ENCODE measurements at places on chromosomes 7 and 10.

GRCh38 chr7:87188930-87189329 is 30.6 kb downstream of the TMEM243 start:
- no peak for DNase-seq

GRCh38 chr10:74677951-74678350 is 148.4 kb upstream of the KAT6B start:
- no peak for DNase-seq

DNA sequence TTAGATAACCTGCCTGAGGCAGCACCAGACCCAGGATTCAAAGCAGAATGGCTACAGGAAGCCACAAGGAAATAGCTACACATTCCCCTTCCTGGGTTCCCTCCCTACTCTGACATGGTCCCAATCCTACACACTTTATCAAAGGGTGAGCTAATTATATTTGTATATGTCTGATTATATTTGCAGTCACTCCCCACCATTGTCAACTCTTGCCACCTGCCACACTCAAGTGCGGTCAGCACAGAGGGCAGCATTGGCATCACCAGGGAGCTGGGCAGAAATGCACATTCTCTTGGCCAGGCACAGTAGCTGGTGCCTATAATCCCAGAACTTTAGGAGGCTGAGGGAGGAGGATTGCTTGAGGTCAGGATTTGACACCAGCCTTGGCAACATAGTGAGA is 114.1 kb upstream of the PDLIM1 start:
- DNase-seq: no peak

DNA sequence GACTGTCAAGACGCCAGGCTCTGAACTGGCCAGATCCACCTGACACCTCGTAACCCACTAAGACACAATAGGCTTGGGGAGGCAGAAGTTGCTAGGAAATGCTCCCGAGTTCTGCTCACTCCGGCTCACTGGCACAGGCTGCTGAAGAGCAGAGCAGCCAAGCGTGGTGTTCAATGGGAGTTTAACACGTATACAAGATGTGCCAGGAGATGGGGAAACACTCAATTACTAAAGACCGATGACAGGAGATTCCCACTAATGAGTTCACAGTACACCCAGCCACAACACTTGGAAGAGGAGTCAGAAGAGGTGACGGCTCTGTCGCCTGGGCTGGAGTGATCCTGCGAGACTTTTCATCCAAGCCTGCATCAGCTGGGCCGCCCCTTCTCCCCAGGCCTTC is 303.4 kb downstream of the GFRA1 start:
- DNase-seq: no peak

DNA sequence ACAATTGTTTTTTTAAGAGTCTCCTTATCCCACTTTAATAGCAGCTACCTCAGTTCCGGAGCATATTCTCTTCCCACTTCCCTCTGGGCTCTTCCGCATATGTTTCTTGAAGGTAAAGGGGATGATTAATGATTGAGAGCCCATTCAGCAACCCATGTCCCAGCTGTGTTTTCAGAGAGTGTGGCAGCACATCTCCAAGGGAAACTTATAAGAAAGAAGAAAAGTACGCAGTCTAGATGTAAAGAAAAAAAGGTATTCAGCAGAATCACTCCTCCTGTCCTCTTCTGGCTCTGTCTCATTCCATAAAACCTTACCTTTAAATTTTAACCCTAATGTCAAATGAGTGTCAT is 9.7 kb upstream of the ANKRD7 start:
- DNase-seq: no peak

GRCh38 chr7:55457801-55458200 is 92.7 kb downstream of the LANCL2 start:
- DNase-seq: no peak

DNA sequence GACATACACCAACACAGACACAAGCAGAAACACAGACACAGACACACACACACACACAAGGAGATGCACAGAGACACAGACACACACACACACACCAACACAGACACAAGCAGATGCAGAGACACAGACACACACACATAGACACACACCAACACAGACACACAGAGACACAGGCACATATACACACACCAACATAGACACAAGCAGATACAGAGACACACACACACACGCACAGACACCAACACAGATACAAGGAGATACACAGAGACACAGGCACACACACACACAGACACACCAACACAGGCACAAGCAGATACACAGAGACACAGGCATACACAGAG is 347.2 kb upstream of the KLF6 start:
- DNase-seq: no peak

DNA sequence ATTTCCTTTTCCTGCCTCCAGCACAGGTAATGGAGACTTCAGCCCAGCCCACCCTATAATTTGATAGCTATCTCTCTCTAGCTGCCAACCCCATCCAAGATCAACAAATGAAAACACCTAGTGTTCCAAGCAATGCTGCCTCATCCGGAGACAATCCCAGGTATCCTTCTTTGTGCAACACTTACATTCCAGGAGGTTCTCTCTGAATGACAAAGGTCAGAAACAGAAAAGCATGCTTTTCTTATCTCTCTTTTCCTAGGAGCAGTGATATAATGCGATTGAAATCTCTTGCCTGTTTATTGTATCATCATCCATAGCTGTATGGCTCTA is 699.3 kb downstream of the INHBA start:
- no peak for DNase-seq

DNA sequence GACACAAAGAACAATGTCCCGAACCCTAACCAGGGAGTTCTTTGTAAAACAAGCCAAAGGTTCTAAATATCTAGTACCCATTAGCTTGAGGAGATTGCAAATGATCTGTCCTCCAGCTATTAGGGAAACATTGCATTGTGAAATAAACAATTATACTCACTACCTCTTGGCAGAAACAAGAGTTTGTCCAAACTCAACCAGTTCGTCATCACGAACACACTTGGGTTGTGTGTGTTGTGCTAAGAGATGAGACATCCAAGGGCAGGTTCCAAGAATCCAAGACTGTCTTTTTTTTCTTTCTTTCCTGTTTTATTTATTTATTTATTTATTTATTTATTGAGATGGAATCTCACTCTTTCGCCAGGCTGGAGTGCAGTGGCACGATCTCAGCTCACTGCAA is 793.1 kb upstream of the AUTS2 start:
- no peak for DNase-seq

GRCh38 chr7:108109221-108109908 is 20.8 kb downstream of the LAMB4 start:
- DNase-seq: no peak

- DNase-seq: no peak
Observed at GRCh38 chr10:86862786-86863483, 94.5 kb downstream of the MMRN2 start.

- no peak for DNase-seq
Observed at GRCh38 chr7:13981070-13981469, 8.4 kb downstream of the ETV1 start.

GRCh38 chr10:69588358-69588757 is 15.1 kb upstream of the NEUROG3 start:
- no peak for DNase-seq

DNA sequence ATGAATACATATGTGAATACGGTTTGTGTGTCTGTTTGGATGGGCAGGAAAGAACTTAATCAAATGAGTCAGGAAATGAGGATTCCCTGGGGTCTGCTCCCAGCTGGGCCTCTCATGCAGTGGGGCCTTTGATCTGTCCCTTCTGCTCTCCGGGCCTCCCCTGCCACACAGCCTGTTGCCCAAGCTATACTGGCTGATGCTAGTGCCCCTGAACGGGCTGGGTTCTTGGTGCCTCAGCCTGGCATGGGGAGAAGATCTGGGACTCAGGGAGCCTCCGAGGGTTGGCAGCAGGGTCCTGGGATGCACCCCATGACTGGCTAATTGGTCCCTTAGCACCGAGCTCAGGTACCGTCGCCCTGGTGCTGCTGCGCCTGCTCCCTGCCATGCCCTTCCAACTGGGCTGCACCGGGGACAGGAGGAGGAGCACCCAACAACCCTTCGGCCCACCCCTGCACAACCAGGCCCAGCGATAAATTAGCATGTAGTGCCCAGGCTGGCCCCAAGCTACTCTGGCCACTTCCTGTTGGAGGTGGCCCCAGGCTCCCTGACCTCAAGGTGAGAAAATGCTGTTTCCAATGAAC is 59.9 kb upstream of the DUSP5 start:
- no peak for DNase-seq

DNA sequence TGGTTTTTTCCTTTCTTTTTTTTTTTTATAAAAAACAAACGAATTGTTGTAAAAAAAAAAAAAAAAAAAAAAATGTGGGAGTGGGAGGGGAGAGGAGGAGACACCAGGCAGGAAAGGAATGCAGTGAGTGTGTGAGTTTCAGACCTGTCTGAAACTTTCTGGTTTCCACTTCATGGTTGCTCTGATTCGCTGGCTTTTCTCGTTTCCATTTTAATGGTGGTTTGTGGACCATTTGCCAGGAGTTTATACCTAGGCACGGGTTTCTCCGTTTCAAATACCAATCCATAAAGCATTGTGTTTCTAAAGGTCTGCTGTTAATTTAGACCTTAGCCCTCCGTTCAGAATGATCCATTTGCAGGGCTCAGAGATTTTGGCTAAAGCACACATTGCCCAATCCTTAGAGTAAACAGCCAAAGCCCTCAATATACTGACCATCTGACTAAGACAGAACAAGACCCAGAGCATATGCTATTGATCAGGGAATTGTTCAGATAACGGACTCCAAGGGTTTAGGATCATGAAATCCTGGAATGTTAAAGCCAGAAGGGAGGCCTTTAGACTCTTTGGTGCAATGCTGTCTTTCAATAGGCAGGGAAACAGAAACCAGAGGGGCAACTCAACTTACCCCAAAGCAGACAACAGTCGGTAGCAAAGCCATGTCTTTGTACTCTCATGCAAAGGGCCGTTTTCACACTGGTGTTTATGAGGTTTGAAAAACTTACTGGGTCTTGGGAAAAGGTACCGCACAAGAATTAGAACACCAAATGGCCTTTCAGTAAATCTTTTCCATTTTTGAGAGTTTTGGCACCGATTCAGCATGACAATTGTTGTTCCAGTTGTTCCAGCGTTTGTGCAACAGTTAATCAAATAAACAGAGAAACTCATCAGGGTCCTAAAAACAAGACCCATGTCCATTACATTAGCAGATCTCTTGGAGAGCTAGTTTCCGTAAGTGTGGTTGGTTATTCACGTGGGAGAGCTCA is 94.3 kb upstream of the AGBL3 start:
- DNase-seq: no peak

- no peak for DNase-seq
Observed at GRCh38 chr7:14698239-14698638, 204.3 kb downstream of the DGKB start.

- DNase-seq: no peak
Observed at GRCh38 chr7:101018271-101019167, 1.4 kb upstream of the MUC17 start.

DNA sequence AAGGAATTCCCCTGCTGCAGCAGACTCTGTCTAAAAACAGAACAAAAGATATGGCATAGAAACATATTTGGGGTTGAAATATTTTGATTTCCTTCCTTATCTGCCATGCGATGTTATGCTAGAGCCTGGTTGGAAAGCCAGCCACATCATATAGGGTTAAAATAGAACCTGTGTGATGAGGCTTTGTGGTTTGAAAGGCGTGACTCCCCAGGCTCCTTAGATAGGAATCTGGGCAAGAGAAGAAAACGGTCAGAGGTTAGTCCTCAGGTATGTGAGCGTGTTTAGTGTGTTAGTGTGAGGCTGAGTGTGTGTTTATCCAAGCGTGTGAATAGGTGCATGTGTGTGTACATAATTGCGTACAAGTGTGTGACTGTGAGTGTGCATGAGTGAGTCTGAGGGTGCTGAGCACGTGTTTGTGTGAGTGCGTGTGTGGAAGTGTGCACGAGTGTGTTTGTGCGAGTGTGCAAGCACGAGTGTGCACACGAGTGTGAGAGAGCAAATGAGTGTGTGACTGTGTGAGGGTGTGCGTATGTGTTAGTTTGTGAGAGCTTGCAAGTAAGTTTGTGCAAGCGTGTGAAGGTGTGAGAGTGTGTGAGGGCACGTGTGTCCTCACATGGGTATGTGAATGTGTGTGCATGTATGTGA is 79.9 kb downstream of the COL26A1 start:
- DNase-seq: no peak

GRCh38 chr7:151244196-151244840 is 4.2 kb downstream of the SMARCD3 start:
- no peak for DNase-seq

- DNase-seq: no peak
Observed at GRCh38 chr7:20241194-20241910, 24.2 kb upstream of the MACC1 start.

- DNase-seq: no peak
Observed at GRCh38 chr7:5500777-5501350, 77.2 kb upstream of the TNRC18 start.

DNA sequence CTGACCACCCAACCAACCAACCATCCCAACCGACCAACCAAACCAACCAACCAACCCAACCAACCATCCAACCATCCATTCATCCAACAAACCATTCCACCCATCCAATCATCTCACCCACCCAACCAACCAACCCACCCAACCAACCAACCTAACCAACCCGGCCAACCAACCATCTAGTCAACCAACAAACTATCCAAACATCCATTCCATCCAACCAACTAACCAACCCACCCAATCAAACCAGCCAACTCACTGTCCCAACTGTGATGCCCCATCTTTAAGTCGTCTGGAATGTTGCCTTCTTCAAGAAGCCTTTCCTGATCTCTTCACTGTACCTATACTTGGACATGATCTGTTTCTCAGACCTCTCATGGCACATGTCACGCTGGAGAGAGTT is 31.6 kb downstream of the MINDY4 start:
- DNase-seq: no peak

GRCh38 chr7:41792120-41792519 is 89.2 kb upstream of the INHBA start:
- no peak for DNase-seq

DNA sequence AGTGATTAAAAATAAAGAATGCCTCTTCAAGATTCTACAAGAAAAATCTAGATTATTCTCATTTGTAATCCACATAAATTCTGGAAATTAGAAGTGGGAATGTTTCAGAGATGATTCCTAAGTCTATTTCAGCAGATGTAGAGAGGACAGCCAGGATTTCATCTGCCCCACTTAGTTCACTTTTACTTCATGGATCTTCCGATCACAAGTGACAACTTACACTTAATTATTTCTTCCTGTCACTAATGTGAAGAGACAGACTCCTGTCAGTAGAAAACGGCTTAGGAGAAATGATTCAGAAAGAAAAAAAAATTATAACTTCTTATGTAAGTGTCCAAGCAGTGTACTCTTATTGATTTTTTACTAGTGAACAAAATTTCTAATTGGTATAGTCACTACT is 368.2 kb upstream of the SMIM30 start:
- no peak for DNase-seq

DNA sequence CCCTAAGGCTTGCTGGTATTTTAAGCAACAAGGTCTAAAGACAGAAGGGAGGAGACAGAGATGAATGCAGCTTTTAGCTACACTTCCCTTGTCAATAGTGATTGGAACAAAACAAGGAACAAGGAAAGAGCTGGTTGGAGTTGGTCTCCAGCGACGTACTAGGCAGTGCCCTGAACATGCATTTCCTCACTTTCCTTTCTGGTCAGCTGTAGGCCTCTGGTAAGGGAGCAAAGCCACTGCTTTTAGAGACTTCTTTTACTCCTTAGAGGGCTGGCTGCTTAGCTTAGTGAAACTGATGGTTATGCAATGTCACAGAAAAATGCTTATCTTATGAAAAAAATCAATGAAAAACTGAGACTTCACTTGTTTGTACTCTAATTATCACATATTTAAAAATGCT is 75.5 kb upstream of the TRIL start:
- no peak for DNase-seq

Measured in stimulated activated CD4-positive, alpha-beta T cell treated with anti-CD3 and anti-CD28 coated beads, Interleukin-1b, Interleukin-23, amount 100 ng/mL, for 1 hour (primary cell).